ENCODE measurements at places on chromosomes 3 and 15.

- DNase-seq = no peak
Measured at GRCh38 chr3:174614036-174614435, 245.1 kb upstream of the NAALADL2 start.

DNA sequence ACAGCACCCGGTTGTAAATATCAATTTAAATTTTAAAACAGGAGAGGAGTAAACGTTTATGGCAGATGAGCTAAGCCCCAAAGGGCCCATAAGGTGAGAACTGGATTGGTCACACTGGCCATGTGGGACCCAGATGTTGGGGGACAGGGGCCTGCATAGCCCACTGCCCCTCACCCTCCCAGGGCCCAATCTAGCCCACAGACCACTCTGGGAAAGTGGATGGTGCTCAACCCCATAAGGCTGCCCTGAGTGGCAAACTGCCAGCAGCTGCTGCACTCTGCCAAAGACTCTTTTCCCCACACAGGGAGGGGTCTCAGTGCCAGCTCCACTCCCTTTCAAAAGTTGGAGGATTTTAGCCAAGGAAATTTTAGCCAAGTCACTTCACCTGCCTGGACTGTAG, 42.5 kb downstream of the CCDC12 start:
- DNase-seq = no peak

- DNase-seq = no peak
Measured at GRCh38 chr15:101718896-101719295, 5.4 kb downstream of the TARS3 start.

DNA sequence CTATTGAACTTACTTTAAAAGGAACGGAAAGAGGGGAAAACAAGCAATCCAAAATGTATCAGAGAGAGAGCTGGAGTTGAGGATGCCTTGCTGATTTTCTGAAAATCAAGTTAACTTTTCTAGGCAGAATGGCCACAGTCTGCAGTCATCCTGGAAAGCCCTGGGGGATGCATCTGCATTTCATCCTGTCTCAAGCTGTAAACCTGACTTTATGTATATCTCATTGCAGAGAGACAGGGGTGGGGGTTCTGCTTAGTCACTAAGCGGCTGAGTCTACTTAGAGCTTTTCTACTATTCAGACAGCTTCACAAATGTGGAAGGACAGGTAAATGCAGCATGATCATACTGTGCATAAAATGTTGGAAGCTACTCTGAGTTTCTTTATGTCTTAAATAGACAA, 41.4 kb downstream of the MRPS25 start:
- no peak for DNase-seq

GRCh38 chr3:142853270-142854168, 35.4 kb downstream of the PCOLCE2 start:
- DNase-seq = no peak

DNA sequence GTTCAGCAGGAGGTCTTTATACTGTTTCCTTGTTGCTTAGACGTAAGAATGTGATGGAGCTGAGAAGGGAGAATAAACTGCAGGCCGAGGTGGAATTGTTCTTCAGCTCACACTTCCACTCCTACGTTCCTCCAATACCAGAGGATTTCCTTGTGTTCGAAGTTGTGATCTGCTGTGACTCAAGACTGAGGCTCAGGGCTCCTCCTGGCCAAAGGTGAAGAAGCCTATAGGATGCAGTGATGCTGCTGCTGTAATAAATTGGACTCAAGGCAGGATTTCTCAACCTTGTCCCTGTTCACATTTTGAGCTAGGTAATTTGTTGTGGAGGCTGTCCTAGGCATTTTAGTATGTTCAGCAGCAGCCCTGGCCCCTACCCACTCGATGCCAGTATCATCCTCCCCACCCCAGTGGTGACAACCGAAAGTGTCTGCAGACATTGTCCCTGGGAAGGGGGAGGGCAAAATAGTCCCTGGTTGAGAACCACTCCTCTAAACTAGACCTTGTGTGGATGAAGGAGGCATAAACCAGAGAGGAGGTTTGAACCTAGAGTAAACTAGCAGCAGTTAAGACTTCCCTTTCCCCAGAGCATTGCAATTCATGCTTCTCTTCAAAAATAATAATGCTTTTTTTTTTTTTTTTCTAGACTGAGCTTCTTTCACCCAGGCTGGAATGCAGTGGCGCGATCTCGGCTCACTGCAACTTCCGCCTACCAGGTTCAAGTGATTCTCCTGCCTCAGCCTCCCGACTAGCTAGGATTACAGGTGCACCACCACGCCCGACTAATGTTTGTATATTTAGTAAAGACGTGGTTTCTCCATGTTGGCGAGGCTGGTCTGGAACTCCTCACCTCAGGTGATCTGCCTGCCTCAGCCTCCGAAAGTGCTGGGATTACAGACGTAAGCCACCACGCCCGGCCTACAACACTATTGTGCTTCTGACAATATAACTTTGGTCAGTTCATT, 11.1 kb downstream of the RAP2B start:
- no peak for DNase-seq

Measured in stimulated activated CD8-positive, alpha-beta memory T cell treated with anti-CD3 and anti-CD28 coated beads, Interleukin-4, amount 100 ng/mL, for 1 hour (primary cell).